Activated naive CD8-positive, alpha-beta T cell treated with anti-CD3 and anti-CD28 coated beads, Interleukin-2, amount 50 U/mL, for 24 hours (primary cell): ENCODE measurements at places on chromosomes 1 and 21.

DNA sequence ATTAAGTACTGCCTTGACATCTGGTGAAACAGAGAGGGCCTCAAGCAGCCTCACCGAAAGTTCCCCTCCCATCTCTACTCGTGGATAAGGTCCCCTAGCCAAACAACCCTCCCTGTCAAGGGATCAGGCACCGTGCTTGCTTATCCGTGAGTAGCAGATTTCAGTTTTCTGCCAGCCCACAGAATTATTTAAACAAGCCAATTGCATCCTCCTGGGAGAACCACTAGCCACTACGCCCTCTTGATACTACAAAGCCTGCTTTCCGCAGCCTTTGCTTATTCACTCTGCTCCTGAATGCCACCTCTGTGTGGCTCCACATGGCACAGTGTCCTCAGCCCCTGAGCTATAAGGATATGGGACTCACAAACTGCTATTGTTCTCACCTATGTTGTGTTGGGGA lies 5.9 kb upstream of the TFF2 start:
- DNase-seq = no peak

DNA sequence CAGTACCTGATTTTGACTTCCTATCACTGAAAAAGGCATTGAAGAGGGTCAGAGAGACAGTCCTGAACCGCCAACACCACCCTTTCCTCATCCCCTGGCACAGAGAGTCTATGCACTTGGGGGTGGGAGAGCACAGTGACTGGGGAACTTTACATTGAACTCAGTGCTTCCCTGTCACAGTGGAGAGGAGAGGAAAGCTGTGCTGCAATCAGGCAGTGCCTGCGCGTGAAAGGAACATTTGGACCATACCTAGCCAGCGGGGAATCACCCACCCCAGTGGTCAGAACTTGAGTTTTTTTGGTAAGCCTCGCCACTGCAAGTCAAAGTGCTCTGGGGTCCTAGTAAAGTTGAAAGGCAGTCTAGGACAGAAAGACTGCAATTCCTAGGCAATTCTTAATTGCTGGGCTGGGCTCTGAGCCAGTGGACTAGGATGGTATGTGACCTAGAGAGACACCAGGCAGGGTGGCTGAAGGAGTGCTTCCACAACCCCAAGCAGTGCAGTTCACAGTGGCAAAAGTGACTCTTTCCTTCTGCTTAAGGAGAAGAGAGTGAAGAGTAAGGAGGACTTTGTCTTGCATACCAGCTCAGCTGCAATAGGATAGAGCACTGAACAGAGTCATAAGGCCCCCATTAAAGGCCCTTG lies 9.4 kb upstream of the HENMT1 start:
- no peak for DNase-seq

- no peak for DNase-seq
These were observed 26.1 kb upstream of the CLSTN1 start for GRCh38 chr1:9849691-9850441.

GRCh38 chr1:92203105-92203504 lies 14.6 kb upstream of the C1orf146 start:
- DNase-seq = no peak

GRCh38 chr1:47611992-47612391 lies 174.1 kb downstream of the FOXD2 start:
- no peak for DNase-seq

DNA sequence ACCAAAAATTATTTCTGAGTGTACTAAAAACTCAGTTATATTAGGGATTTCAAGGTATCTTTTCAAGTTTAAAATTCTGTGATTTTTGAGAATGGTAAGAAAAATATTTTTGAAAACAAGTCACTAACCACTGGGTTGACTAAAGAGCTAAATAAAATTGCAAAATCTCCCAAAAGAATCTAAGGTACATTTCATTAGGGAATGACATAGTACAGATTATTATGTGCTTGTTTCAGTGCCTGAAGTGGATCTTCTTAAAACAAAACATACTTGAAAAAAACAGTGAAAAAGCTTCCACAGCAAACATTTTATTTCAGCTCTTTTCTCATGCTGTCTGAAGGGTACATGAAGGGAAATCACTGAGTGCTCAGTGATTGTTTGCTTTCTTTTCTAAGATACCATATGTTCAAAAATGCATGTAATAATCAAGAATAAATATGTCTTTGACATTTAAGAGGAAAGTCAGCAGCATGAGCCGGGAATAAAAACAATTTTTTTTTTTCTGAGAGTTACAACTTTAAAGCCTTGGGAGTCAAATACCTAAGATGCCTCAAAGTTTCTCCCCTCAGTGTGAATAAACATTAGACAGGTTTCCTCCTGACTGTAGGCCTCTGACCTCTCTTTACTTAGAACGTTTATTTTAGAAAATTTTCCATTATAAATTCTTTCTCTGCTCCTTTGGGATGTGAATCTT lies 200.7 kb downstream of the KCNT2 start:
- DNase-seq = no peak

DNA sequence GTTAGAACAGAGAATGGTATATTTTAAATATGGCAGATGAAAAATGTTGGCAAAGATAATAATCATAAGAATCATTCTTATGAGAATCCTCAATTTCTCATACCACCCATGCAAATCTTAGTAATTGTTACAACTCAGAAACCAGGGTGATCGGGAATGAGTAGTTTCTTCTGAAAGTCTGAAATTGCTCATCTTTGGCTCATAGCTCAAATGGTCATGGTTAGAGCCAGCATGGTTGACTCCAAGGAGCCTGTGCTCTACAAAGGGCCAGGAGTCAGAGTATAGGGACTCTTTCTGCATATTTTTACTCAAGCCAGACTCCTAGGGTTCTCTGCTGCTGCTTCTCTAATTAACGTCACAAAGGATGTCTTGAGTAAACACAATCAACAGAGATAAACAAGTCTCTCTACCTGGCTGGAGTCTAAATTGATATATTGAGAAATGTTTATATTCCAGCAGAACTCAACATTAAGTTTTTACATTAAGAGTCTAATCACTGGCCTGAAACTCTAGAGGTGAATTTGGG lies 1.9 kb upstream of the ETV3 start:
- DNase-seq = no peak

DNA sequence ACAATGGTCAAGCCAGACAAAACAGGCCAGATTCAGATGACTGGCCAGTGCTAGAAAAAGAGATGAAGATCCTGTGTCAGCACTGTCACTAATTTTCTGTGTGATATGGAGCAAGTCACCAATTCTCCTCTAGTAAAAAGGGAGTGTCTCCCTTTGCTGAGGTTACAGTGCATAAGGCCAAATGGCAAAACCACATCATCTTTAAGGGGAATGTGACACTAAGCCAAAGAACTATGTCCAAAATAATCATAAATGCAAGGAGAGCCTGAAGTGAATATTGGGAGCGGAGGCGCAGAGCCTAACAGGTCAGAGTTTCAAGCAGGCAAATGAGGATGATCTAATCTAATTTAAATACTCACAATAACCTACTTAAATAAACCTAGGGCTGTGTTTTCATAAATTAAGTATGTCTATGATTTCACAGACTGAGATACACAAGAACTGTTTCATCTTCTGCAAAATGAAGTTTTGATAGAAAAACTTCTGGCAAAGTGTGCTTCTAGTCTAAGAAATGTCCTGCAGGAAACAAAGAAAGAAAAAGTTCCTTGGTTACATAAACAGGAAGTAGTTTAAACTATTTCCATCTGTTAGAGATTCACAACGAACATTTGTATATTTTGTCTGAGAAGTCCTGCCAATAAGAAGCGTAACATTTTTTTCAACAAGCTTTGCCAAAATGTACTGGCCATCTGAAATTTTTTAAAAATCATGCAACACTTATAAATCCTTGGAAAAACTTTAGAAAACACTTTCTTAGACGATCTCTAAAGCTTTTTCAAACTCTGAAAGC lies 290.2 kb downstream of the LRRC40 start:
- DNase-seq = no peak

- DNase-seq = no peak
These were observed 836 bp upstream of the PRCC start for GRCh38 chr1:156766298-156767100.

DNA sequence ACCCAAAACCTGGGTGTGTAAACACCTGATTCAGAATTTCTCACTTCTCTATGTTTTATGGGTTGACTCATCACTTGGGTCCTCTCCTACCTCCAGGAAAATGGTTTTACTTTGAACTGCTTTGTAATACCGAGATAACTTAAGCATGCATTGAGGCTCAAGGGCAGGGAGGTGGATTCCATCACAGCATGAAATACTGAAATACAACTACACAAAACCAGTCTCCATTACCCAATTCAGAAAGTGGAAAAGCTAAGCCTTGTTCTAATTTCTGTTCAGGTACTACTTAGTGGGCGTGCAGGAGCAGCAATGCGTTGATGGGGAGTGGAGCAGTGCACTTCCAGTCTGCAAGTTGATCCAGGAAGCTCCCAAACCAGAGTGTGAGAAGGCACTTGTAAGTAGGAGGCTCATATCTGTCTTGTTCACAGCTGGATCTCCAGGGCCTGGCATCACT lies 6.1 kb upstream of the C4BPA start:
- no peak for DNase-seq

DNA sequence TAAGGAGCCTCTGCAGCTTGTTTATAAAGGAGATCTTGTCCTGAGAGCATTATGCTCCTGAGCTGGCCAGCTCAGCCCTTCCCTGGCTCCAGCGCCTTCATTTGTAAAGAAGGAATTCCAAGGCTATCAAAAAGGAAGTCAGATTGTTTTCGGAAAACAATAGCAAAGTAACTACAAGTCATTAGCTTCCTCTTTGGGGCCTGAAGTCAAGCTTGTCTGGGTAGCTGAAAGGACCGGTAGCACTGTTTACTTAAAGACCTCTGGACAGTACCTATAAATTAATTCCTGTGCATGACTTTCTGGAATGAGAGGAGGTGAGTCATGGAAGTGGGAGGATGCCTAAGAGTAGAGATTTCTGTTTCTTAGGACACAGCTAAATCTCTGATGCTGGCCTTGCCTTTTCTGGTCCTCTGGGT lies 20.7 kb upstream of the GJA5 start:
- DNase-seq = no peak

DNA sequence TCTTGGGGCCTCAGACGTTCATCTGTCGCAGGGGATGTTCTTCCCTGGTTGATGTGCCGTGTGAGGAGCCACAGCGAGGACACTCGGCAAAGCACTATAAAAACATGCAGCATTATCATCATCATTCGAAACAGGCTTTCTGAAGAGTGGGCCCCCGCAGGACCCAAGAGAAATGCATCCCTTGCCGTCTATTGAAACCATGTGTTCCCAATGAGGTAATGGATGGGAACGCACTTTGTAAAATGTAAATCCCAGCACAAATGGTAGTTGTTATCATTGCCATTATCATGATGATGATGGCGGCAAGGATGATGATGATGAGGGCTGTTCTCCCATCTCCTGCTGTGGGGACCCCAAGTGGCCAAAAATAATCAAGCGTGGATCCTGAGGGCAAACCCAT lies 76.8 kb downstream of the GLIS1 start:
- DNase-seq = no peak

DNA sequence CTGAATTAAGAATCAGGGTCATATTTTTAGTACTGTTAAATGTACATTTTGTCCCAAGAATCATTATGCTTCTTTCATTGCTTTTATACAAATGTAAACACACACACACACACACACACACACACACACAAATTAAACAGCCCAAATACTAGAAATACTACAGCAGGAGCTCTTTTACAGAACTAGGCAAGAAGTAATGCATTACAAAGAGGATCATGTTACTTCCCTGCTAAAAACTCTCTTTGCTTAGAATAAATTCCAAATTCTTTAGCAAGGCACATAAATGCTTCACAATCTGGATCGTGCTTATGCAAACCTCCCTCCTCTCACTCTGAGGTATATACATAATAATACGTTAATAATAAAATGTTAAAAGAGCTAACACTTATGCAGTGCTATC lies 720.4 kb upstream of the ADGRL4 start:
- no peak for DNase-seq

- peak; percentile 64 for DNase-seq
These were observed 90.5 kb downstream of the EDEM3 start for GRCh38 chr1:184664042-184664660.
